Fibroblast of skin of left quadriceps (primary cell): ENCODE measurements at places on chromosomes 5 and 9.

- no peak for DNase-seq
These were observed 70.0 kb downstream of the RXRA start for GRCh38 chr9:134396258-134396742.

DNA sequence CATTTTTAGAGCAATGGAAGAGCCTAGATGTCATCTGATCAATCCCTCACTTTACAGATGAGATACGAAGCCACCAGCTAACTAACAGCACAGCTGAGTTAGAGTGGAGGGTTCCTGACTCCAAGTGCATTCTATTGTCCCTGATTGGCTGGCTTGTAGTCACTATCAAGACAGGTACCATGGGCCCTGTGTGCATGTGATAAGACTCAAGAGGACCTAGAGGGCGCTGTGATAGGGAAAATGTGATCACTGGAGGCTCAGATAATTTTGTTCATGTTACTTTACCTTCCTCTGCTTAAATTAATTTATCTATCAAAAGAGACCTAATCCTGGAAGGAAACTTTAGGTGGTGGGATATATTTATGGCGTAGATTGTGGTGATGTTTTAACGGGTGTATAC, 19.5 kb upstream of the SNAPC3 start:
- no peak for DNase-seq

- DNase-seq = peak; percentile 86
These were observed 30.6 kb upstream of the MATR3 start for GRCh38 chr5:139262742-139263445.

- DNase-seq = no peak
These were observed 21.0 kb downstream of the TLX3 start for GRCh38 chr5:171330021-171330420.

DNA sequence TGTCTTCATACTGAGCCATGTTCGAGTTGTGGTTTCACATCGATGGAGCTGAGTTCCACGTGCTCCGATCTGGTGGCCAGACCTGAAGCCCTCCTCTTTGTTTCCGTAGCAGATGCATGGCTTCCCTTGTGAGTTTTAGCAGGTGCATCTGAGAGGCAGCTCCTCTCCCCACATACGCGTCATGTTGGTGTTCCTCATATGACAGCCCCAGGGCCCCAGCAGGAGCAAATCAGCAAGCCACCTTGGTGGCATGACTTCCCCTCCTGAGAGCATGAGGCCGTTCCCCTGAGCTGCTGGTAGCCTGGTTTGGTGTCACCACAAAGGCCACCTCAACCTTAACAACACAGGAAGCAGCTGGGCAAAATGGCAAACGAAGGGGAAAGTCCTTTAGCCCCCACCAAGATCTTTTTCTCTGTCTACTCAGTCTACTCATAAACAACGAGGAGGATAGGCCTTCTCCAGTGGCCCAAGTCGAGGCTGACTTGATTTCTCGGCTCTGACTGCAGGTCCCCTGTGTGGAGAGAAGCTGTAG, 5.9 kb downstream of the CYFIP2 start:
- DNase-seq = no peak

DNA sequence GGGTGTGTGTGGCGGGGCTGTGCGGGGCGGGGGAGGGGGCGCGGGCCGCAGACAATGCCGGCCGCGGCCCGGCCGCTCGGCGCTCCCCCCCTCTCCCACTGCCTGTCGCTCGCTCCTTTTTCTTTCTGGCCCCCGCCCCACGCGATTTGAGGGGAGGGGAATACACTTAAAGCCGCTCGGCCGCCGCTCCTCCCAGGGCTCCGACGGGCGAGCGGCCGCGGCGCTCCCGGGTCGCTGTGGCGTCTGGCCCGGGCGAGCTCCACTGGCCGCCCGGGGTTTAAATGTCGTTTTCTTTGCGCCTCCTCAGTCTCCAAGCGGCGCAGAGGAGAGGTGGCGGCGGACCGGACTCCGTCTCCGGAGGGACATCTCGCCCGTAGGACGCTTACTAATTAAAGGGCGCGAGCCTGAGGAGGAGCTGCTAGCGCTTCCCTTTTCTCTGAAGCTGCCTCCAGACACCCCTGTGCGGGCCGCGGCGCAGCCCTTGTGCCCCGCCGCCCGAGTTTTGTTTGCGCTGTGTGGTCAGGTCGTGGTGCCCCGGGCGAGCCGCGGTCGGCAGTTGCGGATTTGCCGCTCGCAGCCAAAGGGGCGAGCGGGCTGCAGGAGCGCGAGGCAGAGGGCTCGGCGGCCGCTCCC, 1.4 kb downstream of the ZSWIM6 start:
- DNase-seq = no peak

DNA sequence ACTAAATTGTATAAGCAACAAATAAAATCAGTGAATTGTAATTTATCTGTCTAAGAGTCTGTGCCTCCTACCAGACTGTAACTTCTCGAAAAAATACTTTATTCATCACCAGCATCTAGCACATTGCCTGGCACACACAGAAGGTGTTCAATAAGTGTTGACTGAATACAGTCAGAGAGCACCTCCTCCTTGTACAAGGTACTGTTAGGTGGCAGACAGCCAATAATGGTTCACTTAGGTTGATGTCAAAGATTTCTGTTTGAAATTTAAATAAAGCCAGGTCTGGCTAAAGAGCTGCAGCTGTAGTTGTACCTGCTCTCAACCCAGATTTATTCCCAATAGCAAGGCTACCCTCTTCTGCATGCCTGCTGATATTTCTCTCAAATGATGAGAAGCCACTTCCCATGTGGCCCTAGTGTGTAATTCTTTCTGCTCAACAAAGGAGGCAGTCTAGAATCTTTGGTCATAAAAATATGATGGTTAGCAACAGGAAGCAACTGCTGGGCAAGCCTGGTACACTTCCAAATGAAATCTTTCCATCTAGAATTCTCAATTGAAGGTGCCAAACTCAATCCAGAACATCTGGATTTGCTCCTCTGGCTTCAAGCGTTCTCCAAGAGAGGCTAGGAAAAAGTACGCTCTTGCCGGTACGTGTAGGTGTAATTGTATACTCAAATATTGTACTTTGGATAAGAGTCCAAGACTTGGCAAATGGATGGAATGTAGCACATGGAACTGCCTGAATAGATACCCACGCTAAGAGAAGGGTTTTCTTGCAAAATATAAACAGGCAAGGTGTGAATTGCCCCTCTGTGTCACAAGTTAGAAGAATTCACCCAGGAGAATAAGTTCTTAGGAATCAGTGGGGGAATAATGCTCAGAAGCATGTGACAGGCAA, 95.6 kb downstream of the NR6A1 start:
- DNase-seq = no peak

GRCh38 chr5:93378073-93378472, 202.9 kb downstream of the NR2F1-AS1 start:
- DNase-seq = no peak

GRCh38 chr9:131246618-131247017, 29.7 kb downstream of the FAM78A start:
- DNase-seq = no peak
